Spleen (tissue), 13 donors: ENCODE measurements at places on chromosomes 5 and 9. TPM values are rescaled to one million over a fixed set of nuclear protein-coding genes. Genes with fewer than 3 reads are reported as not detected.

ZDHHC11 gene
- total RNA-seq = 4.8 TPM

CD74 gene
- total RNA-seq = 3,224 TPM

EQTN gene
- not detected for total RNA-seq

PCDHB5 gene
- total RNA-seq = 0.81 TPM

SERINC5 gene
- total RNA-seq = 27.0 TPM

ARRDC3 gene
- total RNA-seq = 52.8 TPM

ABLIM3 gene
- 23.4 TPM for total RNA-seq

TOPORS gene
- total RNA-seq = 15.4 TPM

GADD45G gene
- total RNA-seq = 3.6 TPM
